ENCODE measurements at places on chromosomes 2 and 18. TPM values are rescaled to one million over a fixed set of nuclear protein-coding genes. Genes with fewer than 3 reads are reported as not detected.

DNA sequence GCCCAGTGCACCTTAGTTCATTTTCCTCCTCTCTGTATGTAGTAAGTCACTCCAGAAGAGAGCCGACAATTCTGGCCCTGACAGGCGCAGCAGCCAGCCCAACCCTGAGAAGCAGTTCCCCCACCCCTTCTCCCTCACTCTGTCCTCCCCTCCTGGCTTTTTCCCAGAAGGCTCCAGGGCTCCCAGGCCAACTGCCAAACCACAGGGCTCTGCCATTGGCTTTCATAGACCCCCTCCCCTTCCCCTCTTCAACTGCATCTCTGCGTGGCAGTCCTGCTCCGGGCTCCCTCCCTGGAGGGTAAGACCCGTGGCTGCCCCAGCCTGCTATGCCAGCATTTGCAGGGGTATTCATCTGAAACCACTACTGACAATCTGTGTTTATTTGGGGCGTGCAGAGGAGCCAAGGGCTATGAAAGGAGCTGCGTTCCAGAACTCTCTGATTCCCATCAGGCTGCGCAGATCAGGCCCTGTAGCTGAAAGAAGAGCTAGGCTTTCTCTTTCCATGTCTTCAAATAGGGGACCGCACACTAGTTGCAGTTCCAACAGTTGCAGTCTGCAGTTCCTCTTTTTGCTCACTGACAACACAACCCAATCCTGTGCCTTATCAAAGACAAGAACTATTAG lies 388.6 kb upstream of the TNP1 start:
- peak; percentile 84 for DNase-seq

GRCh38 chr2:187976259-187976985 lies 315.3 kb upstream of the GULP1 start:
- DNase-seq = no peak

- DNase-seq = no peak
These were observed 17.0 kb upstream of the UGT1A8 start for GRCh38 chr2:233600386-233600785.

DNA sequence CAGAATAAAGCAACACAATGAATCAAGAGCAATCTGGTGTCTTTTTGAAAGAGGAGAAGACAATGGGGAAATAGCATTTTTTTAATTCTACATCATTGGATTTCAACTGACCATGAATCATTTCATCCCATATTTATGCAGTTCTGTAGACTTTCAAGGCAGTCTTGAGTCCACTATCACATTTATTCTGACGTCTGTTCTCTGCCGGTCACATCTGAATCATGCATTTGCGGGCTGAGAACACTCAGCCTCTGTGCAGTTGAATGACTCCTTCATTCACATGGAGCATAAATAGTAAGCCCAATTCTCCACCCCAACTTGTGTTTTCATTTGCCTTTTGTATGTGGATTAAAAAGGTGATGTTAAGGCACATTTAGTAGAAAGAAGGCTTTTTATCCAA lies 128.2 kb downstream of the AKAIN1 start:
- no peak for DNase-seq

DNA sequence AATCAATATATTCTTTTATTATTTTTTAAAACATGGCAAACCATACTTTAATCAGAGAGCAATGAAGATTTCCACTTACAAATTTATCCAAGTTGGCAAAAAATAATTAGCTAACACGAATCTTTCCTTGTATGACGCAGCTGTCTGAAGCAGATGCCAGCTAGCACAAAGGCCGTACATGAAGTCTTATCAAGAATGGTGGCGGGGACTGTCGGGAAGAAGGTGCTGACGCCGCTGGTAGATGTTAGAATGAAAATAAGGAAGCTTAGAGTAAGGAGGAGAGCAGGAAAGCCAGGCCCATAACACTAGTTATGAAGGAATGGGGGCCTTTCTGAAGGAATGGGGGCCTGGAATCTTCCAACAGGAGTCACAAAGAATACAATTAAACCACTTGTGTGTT lies 96.7 kb downstream of the ZNF516 start:
- no peak for DNase-seq

DNA sequence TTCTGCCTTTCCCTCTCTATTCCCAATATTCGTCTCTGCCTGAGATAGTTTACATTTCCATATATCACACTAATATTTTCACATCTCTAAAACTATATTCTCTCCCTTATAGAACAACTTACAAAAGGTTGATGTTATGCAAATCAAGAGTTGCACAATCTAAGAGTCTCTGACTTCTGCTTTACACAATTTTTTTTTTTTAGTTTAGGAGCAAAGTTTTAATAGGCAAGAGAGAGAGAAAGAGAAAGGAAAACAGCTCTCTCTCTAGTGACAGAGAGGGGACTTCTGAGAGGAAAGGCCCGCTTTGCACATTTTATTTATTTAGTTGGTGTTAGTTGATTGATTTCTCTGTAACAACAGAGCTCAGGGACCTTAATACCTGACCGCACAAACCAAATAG lies 380.2 kb downstream of the TXNL1 start:
- DNase-seq = peak; percentile 29

DNA sequence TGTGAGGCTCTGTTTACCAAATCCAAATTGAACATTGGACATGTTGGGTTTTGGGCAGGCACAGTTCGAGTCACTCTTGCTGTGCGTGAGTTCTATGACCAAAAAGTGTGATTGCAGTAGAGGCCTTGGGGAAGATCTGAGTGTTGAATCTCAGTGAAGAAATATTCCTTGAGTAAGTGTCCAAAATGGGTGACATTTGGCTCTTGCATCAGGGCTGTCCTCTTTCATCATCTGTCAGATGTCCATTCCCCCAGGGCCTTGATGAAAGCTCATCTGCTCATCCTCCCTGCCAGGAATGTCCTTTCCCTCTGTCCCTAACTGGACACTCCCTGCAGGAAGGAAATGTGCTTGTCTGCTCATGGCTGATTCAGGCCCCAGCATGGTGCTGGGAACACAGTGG lies 6.4 kb upstream of the SFTPB start:
- DNase-seq = no peak

- no peak for DNase-seq
These were observed 395.8 kb downstream of the PID1 start for GRCh38 chr2:228875152-228875900.

The COL4A3 gene
- total RNA-seq = not detected

The ACVR1C gene
- 0.04 TPM for total RNA-seq
